ENCODE measurements at places on chromosomes 4 and X.

DNA sequence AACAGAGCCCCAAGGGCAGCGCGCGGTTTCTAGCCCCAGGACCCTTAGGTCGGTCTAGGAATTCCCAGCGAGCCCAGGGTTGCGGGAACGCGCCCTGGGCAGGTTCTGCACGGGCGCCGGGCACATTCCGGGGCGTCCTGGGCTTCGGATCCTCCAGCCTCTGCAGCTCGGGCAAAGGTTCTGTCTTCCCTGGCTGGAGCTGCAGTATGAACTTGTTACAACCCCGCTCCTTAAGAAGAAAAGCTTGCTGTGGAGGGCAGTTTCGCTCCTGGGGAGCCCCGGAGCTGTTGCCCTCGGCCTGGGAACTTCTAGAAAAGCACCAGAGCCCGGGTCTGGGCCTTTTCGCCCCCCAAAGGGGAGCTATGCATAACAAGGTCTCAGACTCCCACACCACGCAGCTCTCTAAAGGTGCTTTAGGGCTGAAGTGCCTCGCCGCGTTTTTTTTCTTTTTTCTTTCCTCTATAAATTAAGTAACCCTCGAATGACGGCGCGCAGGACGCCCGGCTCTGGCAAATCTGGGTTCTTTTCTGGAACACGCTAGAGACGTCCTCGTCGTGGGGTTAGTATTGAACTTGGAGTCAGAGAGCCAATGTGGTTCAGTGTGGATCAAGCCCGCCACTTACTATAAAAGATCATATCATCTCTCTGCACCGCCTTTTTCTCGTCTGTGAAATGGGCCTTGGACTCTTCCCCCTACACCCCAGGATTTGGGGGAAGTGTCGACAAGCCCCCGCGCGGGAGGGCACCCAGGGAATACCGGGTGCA, 5.7 kb downstream of the MSX1 start:
- DNase-seq: no peak

- DNase-seq: no peak
Measured at GRCh38 chr4:182881914-182882313, 35.3 kb downstream of the DCTD start.

DNA sequence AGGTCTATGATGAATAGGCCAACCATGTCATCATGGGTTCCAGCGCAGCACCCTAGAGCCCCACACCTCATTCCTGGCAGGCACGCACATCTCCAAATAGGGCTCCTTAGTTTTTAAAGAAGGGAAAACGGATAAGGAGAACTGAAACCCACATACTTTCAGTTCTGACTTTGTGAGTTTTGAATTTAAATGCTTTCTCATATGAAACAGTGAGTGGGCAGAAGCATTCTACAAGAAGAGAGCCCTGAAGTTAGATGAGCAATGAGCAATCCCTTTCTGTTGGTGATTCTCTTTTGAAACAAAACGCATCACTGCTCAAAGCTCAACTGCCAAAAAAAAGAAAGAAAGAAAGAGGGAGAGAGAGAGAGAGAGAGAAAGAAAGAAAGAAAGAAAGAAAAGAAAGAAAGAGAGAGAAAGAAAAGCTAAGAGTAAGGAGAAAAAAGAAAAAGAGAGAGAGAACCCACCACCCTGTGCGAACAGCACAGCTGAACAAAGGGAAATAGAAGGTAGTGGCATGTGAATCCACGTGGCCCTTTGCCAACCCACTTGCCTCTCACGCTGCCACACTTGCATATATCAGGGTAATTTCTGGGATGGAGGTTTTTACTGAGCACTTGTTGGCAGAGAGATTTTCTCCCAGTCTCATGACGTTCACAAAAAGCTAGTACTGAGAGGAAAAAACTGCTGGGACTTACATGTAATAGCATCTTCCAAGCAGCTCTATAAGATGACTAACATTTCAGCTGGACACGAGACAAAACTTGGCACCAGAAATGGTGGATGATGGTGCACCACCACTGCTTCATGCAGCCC, 31.0 kb downstream of the TMSB4X start:
- no peak for DNase-seq

DNA sequence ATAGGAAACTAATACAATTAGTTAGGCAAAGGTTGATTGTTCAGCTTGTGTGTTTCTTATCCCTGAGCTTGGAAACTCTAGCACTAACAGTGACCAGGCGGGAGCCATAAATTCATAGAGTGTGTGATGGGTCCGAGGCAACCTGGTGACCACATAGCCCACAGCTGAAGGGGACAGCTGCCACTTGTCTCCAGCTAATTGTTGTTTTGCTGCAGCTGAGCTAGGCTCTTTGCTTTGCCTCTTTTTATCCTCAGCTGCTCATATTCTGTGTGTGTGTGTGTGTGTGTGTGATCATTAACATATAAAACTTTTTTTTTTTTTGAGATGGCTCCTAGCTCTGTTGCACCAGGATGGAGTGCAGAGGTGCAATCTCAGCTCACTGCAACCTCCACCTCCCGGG, 53.2 kb downstream of the DOCK11 start:
- DNase-seq: no peak

- peak; percentile 19 for DNase-seq
Measured at GRCh38 chr4:108834835-108835384, 72.1 kb upstream of the ETNPPL start.

DNA sequence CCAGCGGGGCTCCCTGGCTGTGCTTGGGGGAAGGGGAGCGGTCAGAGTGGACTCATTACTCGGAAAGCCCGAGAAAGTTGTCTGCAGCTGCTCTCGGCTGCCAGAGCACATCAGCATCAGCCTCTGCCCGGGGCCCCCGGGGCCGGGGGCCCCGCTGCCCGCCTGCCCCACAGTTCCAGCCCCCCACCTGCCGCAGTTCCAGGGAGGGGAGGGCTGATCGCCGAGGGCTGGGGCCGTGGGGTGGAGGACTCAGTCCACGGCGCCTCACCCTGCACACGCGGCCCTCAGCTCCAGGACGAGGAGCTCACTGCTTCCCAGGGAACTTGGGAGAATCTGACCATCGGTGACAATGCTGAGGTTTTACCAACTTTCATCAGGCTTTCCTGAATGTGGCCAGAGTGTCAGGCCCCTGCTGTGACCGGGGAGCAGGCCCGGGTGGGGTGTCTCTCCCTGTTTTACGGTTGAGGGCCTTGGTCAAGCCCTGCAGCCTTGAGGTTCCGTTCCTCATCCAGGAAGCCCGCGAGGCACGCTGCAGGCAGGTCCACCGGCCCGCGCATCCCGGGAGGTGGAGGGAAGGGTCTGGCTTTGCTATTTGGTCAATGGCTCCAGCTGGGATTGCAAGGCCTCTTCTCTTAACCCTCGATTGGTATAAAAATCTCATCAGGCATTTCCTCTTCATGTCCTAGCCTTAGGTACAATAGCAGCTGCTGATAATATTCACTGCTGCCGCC, 57.2 kb downstream of the CPZ start:
- no peak for DNase-seq

- DNase-seq: no peak
Measured at GRCh38 chrX:1185561-1185960, 26.9 kb downstream of the CRLF2 start.

- DNase-seq: no peak
Measured at GRCh38 chrX:121256647-121257046, 209.2 kb downstream of the GLUD2 start.

DNA sequence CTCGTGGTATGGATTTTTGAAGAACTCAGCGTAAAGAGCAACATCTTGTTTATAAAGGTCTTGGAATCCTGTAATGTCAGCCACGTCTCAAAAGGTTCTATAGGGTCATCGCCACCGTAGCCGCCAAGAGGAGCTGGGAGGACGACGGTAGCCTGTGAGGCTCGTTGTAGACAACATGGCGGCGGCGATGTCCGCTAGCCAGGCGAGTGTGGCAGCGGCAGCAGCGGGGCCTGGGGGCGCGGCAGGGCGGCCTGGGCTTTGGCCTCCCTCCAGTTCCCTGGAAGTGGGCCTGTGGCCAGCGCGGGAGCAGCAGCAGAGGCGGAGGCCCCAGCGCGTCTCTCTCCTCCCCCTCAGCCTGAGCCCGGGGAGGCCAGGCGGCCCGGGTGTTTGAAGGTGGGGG, 143.5 kb upstream of the PBDC1 start:
- DNase-seq: no peak

DNA sequence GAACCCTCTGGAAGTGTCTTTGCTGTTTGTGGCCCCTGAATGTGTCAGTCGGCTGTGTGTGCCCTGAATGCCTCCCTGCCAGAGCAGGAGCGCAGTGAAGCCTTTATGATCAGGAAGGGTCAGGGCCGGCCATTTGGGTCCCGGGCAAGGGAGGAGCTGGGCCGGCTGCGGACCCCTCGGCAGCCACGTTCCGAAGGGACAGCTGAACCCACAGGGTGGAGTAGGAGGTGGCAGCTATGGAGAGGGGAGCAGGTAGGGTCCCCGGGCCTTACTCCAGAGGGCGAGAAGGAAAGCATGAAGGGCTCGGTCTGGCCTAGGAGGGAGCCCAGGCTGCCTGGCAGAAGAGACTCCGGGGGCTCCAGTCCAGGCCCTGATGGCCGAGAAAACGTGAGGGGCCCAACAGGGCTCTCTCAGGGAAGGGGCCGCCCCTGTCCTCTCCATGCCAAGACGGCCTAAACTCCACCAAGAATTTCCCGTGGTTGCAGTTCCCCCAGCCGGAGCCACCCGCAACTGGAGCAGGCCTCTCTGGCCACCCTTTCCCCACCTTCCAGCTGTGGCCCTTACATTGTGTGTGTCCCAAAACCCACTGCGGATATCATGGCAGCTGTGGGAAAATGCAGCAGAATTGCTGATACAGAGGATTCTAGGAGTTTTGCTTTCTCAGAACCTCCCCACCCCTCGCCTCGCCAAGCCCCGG, 182.2 kb upstream of the STK26 start:
- DNase-seq: no peak

GRCh38 chr4:117641519-117641918, 392.8 kb upstream of the NDST3 start:
- no peak for DNase-seq

DNA sequence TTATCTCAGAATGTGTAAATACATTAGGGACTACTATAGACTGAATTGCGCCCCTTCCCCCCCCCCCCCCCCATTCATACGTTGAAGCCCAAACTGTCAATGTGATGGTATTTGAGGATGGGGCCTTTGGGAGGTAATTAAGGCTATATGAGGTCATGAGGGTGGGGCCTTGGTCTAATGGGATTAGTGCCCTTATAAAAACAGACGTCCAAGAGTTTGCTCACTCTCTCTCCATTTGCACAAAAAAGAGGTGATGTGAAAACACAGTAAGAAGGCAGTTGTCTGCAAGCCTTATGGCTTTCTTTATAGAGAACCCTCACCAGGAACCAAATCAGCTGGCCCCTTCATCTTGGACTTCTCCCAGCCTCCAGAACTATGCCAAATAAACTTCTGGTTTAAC, 15.3 kb downstream of the SPACA5 start:
- no peak for DNase-seq

GRCh38 chr4:10082459-10083272, 33.9 kb downstream of the WDR1 start:
- no peak for DNase-seq

GRCh38 chrX:132467026-132467425, 21.8 kb downstream of the MBNL3 start:
- no peak for DNase-seq

DNA sequence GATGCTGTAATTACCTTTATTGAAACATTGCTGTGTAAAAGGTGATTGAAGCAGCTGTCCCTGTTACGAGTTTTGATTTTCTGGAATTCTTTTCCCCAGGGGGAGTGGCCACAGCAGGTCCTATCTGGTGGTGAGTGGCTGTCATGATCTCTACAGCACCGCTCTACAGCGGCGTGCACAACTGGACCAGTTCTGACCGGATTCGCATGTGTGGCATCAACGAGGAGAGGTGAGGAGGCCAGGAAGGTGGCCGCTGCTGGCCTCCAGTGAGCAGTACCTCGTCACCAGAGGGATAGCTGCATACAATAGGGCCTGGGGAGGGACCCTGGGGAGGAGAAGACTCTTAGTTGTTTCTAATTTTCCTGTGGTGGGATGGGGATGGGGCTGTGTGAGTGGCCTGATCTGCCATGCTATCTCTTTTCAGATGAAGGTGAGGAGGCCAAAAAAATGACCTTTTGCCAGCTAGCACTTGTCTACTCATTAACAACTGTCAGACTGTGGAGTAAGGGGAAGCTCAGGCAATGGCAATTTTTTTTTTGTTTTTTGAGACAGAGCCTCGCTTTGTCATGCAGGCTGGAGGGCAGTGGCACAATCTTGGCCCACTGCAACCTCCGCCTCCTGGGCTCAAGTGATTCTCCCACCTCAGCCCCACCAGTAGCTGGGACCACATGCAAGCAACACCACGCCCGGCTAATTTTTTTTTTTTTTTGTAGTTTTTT, 22.8 kb downstream of the BCORL1 start:
- DNase-seq: no peak

- no peak for DNase-seq
Measured at GRCh38 chrX:109691277-109691676, 41.8 kb downstream of the ACSL4 start.

- DNase-seq: no peak
Measured at GRCh38 chr4:77169481-77169880, 12.5 kb downstream of the CCNG2 start.

GRCh38 chr4:38456096-38456495, 207.9 kb upstream of the KLF3 start:
- DNase-seq: no peak

DNA sequence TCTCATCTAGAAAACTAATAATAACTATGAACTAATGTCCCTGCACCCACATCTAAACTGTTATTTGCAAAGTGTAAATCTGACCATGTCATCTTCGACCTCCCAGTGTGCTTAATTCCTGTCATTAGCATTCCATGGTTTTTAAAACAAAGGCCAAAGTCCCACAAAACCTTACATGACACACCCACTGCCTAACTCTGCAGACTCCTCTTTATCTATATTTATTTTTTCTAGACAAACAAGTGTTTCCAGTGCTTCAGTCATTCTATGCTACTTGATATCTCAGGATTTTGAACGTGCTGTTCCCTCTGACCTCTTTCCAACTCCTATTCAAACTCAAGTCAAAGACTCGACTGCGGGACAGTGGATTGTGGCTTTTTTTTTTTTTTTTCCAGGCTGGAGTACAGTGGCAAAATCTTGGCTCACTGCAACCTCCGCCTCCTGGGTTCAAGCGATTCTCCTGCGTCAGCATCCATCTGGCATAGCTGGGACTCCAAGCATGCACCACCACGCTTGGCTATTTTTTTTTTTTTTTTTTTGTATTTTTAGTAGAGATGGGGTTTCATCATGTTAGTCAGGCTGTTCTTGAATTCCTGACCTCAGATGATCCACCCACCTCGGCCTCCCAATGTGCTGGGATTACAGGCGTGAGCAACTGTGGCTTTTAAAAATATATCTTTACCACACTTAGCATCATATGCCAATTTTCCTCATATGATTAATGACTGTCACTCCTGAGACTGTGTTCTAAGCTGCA, 1511.0 kb downstream of the ARAP2 start:
- DNase-seq: peak; percentile 33

DNA sequence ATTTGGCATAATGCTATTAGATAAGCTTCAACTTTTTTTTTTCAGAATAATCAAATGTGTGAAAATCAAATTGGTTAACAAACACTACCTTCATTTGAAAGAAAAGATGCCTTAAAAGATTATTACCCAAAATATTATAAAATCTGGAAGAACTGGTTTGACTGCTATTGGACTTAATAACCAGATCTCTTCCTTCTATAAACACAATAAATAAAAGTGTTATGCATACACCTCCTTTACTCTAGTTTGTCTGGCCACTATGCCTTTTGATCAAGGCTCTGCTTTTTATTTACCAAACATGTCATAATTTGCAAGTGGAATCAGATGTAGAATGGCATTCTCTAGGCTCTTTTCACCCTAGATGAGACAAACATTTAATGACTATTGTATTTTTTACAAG, 897.3 kb upstream of the EPHA5 start:
- DNase-seq: no peak

- DNase-seq: no peak
Measured at GRCh38 chr4:37993806-37994205, 33.6 kb downstream of the PTTG2 start.

Data from LoVo (cell line).